ENCODE measurements at places on chromosomes 1 and 21. TPM values are rescaled to one million over a fixed set of nuclear protein-coding genes. Genes with fewer than 3 reads are reported as not detected.

DNA sequence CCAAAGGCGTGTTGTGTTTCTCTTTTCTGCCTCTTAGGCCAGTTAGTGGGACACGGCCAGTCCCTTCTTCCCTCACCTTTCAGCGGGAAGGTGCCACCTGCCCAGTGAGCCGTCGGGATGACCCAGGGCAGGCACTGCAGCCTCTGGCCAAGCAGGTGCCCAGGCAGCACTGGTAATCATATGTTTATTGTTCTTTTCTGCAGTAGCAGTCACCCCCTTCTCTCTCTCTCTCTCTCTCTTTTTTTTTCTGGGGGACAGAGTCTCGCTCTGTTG is 38.2 kb downstream of the CRYAA start:
- no peak for DNase-seq

GRCh38 chr1:119387858-119388257 is 19.3 kb downstream of the HAO2 start:
- no peak for DNase-seq

DNA sequence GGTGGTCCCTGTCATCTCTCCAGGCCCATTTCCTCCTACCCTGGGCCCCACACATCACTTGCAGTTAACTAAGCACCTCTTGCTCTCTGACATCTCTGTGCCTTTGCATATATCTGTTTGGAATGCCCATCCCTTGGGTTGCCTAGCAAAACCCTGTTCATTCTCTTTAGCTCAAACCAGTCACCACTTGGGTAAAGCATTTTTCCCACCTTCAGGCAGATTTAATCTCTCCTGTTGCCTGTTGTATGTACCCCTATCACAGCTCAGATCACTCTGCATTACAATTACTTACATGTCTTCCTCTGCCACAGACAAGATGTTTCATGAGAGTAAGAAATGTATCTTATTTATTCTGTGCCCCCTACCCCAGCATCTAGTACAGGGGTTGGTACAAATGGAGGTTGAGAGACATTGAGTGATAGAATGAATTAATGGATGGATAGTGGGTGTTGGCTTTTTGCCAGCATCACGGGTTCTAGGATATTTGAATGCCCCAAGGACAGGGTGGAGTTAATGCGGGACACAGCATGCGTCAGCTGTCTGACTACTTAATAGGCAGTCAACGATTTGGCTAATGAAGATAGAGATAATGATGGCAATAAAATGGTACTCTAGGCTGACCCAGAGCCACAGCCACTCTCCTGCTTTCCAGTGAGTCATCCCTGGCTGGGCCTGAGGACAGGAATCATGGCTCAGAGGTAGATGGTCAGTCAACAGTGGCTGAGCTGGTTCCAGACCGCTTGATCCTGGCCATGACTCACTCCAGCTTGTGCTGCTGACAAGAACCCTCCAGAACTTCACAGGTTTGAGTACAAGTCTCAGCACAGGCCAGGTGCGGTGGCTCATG is 6.5 kb downstream of the NR0B2 start:
- no peak for DNase-seq

DNA sequence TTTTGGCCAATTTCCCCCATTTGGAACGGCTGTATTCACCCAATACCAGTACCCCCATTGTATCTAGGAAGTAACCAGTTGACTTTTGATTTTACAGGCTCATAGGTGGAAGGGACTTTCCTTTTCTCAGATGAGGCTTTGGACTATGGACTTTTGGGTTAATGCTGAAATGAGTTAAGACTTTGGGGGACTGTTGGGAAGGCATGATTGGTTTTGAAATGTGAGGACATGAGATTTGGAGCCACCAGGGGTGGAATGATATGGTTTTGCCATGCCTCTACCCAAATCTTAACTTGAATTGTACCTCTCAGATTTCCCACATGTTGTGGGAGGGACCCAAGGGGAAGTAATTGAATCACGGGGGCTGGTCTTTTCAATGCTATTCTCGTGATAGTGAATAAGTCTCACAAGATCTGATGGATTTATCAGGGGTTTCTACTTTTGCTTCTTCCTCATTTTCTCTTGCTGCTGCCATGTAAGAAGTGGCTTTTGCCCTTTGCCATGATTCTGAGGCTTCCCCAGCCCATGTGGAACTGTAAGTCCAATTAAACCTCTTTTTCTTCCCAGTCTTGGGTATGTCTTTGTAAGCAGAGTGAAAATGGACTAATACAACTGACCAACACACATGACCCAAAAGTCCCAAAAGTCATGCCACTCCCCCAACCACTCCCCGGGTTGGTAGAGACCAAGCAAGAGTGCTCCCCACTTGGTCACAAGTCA is 35.4 kb upstream of the ZNF496 start:
- DNase-seq = no peak

- DNase-seq = no peak
Observed at GRCh38 chr21:31780944-31781343, 49.0 kb upstream of the SCAF4 start.

SASS6 gene
- 14.3 TPM for total RNA-seq

DNA sequence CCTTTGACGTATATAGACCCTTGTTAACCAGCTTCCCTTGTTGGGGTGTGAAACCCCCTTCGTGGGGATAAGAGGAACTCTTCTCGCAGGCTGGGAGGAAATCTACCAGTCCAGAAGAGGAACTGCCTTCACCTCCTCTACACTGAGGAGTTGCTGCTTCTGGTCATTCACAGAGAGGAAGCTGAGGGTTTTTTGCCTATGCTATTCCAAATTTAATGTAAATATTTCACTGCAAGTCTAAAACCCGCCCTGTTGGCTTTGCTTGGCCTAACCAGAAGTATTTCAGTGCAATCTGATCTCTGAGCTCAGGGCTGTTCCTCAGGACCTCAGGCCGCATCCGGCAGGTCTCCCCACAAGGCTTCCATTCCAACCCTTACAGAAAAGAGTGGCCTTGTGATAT is 150.1 kb downstream of the HIVEP3 start:
- DNase-seq = no peak

DNA sequence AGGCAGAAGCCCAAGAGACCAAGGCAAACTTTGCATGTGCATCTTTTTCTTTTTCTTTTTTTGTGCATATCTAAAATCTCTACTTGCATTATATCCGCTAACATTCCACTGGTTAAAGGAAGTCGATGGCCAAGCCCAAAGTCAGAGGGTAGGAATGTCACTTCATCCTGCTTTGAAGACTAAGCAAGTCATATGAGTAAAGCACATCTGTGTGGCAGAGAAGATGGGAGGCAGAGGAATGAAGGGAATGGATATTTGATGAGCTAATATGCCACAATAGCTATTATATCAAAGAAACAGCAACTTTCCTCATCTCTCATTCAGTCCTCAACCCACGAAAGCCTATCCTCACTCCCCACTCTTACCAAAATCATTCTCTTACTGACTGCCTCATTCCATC is 59.3 kb downstream of the RNF220 start:
- DNase-seq = no peak

GUCA2B gene
- not detected for total RNA-seq

DNAI4 gene
- total RNA-seq = 1.8 TPM

NUDC gene
- 61.6 TPM for total RNA-seq

DNA sequence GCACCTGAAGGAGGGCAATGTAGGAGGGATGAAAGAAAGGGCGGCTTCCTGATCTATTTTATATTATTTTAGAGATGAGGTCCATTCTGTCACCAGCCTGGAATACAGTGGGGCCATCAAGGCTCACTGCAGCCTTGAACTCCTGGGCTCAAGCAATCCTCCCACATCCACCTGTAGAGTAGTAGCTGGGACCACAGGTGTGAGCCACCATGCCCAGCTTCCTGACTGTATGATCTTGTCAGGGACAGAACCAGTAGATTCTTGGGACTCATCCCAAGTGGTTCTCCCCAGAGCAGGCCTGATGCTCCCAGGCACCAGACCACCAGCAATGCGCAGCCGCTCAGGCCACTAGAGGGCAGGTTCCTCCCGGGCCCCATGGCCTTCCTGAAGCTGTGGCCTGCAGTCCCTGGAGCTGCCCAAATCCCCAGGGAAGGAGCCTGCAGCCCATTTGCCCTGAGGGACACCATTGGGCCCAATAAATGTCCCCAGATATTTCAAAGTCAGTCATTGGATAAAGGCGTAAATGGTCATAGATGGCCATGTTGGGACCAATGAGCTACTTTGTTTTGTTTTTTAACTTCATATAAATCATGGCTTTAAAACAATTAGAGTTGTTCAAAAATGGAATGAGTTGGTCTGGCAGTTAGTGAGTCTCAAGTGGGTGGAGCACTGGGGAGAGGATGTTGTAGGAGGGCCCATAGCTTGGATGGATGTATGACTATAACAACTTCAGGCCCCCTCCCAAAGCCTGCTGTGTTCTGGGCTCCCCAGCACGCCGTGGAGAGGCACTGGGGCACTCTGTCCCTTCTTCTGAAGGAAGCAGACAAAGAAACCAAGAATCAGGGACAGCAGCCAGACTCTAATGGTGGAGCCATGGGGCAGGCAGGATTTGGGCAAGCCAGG is 44.7 kb upstream of the GOLT1A start:
- peak; percentile 50 for DNase-seq

DNA sequence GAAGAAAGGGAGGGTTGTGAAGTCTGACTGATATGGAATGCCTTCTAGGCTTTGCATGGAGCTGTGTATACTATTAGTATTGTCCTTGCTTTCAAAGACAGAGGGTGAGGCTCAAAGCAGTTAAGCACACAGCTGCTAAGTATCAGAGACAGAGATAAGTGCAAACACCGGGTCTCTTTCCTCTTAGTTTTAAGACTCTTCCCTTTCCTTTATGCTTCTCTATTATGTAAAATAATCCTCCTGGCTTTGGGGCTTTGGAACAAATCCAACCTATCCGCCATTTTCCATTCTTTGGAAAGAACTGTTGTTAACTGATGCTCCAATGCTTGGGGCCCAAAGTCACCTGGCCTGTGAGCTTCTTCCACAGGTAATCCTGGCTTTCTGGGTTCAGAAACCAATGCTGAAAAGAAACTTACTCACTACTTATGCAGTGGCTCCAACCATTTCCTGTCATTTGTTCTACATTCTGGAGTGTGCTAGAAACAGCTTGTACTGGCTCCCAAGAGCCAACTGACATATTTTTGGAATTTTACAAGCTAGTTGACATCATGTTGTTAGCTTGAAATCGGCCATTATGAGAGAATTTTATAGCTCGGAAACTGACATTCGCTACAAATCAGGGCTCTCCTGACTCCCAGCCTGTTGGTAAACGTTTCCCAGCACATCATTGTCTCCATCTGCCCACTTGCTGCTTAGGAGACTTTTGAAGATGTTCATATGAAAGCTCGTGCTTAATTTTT is 67.5 kb downstream of the DNTTIP2 start:
- DNase-seq = no peak

PTBP2 gene
- total RNA-seq = 14.5 TPM

DNA sequence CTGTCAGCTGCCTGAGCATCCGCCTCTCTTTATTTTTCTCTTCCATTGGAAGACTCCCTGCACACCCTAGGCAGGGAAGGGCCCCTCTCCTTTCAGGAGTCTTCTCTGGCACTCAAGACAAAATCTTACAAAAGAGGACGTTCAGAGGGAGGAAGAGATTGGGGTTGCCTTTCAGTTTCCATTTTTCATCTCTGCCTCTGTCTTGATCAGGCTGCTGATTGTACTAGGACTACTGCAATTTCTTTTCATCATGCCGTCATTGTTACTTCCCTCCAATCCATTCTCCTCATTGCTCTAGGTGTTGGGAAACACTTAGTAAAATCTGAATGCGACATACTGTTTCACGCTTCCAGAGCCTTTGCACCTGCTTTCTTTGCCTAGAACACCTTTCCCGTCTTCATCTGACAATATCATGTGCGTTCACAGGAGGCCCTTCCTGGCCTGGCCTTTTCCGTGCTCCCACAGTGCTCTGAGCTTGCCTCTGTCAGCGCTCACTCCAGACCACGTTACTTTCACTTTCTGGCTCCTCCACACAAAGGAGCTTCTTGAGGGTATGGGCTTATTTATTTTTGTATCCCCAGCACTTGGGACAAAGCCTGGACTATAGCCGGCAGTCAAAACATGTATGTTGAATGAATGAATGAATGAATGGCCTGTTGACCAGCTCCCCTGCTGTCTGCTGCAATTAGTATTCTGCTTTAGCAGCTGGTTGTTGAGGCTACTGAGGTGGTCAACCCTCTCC is 10.9 kb downstream of the LRRC71 start:
- DNase-seq = no peak

DNA sequence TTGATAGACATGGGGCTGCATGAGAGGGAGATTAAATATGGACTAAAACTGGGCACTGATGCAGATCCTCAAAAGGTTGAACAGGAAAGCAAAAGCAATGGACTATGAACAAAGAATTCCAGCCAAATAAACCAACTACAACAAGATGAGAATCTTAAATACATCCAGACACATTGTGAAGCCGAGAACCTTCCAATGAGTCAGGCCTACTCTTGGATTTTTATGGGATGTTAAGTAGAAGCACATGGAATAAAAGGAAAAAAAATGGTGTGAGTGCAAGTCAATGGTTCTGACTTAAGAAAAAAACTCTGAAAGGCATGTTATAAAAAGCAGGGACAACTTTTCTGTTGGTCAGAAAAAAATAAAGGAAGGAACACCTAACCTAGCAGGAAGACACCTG is 227.2 kb downstream of the DPYD start:
- no peak for DNase-seq

CBR3 gene
- 19.2 TPM for total RNA-seq

IQGAP3 gene
- 22.5 TPM for total RNA-seq

- no peak for DNase-seq
Observed at GRCh38 chr1:51648180-51649109, 31.6 kb downstream of the OSBPL9 start.

- no peak for DNase-seq
Observed at GRCh38 chr1:223462047-223462630, 68.9 kb downstream of the CCDC185 start.

GRCh38 chr21:43872531-43873197 is 7.6 kb downstream of the AGPAT3 start:
- no peak for DNase-seq

MCOLN3 gene
- 0.91 TPM for total RNA-seq

EXTL1 gene
- not detected for total RNA-seq

- no peak for DNase-seq
Observed at GRCh38 chr1:29802181-29803068, 566.1 kb downstream of the PTPRU start.

GRCh38 chr1:234871710-234872271 is 256.8 kb downstream of the TOMM20 start:
- no peak for DNase-seq

GRCh38 chr1:246773213-246773641 is 49.0 kb downstream of the SCCPDH start:
- no peak for DNase-seq

DNA sequence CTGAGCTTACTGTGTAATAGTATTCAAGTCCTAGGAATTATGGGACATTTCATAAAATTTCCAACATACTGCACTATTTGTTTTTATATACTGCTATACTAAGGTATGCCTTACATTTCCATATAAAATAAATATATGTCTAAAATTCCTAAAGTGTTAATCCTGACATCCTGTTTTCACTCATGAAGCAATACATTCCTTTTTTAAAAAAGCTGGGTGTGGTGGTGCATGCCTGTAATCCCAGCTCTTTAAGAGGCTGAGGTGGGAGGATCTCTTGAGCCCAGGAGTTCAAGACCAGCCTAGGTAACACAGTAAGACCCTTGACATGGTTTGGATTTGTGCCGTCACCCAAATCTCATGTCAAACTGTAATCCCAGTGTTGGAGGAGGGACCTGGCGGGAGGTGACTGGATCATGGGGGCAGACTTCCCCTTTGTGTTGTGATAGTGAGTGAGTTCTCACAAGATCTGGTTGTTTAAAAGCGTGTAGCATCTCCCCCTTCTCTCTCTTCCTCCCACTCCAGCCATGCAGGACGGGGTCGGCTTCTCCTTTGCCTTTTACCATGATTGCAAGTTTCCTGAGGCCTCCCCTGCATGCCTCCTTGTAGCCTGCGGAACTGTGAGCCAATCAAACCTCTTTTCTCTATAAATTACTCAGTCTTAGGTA is 5.8 kb downstream of the CDC42BPA start:
- no peak for DNase-seq
